ENCODE measurements at places on chromosomes 4 and X.

- DNase-seq, result peak; percentile 20
Observed at GRCh38 chrX:109902665-109903064, 100.2 kb upstream of the TMEM164 start.

GRCh38 chr4:5921101-5921980 is 28.5 kb upstream of the CRMP1 start:
- DNase-seq, result no peak

- no peak for DNase-seq
Observed at GRCh38 chrX:53163436-53163835, 61.6 kb downstream of the KDM5C start.

DNA sequence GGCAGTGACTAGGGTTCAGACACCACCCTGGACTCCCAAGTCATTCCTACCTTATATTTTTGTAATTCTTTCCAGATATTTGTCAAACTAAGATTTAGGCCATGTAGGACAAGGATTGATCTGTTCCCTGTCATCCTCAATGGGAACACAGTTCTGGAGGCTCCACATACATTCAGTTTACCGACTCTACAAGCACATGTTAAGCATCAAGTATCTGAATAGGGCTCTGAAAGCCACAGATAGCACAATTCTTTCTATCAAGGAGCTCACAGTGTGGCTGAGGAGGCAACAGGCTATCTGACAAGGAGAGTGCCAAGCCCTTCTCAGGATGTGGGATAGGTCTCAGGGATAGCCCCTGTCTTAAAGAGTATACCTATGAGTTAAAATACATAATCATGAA is 37.0 kb upstream of the CXCL8 start:
- DNase-seq, result no peak

DNA sequence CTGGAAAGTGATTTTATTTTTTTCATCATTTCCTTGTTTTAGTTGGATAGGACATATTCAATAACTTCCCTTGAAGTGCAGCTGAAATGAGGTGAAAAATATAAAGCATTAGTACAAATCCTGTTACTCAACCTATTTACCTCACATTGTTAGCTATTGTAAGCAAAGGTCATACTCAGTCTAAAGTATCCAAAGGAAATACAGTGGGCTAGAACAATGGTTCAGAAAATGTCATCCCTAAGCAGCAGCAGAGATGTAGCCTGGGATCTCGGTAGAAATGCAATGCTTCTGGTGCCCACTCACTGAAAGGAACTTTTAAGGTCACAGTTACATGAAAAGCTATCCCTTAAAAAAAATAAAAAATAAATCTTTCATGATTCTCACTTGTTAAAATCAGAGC is 300.6 kb downstream of the PPP4R3C start:
- DNase-seq, result no peak

GRCh38 chr4:118682928-118683327 is 2.3 kb upstream of the METTL14 start:
- no peak for DNase-seq

DNA sequence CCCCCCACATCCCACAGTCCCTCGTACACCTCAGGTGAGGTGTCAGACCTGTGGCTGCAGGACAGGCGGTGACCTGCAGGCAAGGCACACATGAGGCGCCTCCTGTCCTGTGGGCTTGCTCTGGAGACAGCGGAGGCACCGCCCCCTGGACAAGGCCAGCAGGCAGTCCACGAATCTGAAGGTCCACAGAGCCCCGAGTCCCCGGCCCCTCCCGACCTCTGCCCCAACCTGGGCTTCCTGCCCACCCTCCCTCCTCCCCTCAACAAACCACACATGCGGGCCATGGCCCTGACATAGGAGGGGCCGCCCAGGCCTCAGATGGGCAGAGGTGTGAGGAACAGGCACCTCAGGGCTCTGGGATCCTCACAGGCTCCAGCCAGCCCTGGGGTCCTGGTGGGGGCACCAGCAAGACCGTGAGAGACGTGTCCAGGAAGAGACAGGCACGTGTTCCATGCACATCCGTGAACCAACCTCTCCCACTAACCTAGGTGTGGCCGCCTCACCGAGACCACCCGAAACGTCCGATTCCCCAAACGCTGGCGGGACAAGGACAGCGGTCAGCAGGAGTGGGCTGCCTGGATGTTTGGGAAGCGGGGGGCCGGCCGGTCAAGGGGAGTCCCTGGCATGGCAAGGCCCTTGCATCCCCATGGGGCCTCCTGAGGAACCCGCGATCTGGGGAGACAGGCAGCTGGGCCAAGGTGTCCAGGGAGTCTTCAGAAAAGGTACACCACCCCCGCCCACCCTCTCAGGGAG is 25.8 kb downstream of the CTBP1 start:
- no peak for DNase-seq

- DNase-seq, result peak; percentile 75
Observed at GRCh38 chr4:57424232-57424897, 314.2 kb upstream of the IGFBP7 start.

- no peak for DNase-seq
Observed at GRCh38 chr4:25549413-25549812, 106.2 kb upstream of the SLC34A2 start.

DNA sequence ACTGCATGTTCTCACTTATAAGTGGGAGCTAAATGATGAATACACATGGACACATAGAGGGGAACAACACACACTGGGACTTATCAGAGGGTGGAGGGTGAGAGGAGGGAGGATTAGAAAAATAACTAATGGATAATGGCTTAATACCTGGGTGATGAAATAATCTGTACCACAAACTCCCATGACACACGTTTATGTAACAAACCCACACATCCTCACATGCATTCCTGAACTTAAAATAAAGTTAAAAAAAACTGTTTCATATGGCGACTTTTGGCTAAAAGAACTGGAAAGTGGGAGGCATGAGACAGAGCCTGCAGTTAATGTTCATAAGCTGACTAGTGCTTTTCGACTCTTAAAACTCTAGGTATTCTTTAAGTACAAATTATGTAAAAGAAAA is 98.9 kb upstream of the NPFFR2 start:
- no peak for DNase-seq

DNA sequence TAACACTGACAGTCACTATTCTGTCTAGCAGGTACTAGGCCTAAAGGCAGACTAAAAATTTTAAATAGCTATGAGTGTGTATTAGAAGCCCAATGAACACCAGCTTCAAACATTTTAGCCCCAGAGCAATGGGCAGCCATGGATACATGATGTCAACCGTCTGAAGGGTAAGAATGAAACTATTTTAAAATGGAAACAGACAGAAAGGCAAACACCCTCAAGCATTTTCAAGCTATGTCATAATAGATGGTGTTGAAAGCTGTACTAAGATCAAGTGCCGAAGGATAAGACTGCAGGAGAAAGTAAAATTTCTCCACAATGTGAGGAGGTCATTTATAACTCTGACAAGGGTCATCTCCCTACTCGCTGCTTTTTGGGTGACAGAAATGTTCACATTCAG is 225.0 kb downstream of the COL25A1 start:
- no peak for DNase-seq

DNA sequence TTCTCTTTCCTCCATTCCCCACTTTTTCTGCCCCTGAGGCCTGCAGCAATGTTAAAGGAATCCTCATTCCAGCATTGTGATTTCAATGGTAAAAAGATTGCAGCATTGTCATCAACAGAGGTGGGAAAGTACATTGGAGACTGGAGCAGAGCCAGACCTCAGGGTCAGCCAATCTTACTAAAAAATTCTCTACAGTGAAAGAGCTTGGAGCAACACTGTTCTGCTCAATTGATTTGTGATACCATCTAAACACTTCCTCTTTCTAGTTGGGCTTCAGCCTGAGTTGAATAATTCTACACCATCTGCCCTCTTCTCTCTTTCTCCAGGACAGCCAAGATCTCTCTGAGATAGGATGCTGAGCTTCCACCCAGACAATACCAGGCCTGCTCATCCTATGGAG is 176.5 kb downstream of the AR start:
- peak; percentile 16 for DNase-seq

GRCh38 chr4:38314663-38315062 is 349.3 kb upstream of the KLF3 start:
- DNase-seq, result no peak

DNA sequence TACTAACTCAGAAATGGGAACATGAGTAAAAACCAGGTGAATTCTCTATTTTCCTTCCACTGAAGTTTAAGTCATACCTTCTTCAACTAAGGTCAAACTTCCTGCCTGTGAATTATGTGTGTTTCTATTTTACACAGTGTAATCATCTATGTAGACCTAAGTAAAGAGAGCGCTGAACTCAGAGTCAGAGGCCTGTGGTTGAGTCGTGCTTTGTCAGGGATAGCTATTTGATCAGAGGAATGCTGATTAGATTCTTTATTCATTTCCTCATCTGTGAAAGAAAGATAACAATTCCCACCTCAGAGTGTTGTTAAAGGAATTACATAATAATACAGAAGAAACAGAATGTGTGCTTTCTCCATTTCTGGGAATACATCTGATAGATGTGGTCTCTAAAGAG is 654.1 kb downstream of the STIM2 start:
- DNase-seq, result no peak
